Frontal cortex (tissue), 4 donors: ENCODE measurements at places on chromosomes 2 and 18. TPM values are rescaled to one million over a fixed set of nuclear protein-coding genes. Genes with fewer than 3 reads are reported as not detected.

Gene FBLN7
- total RNA-seq: 0.41 TPM

Gene MAL
- not detected for total RNA-seq

Gene LYPD6B
- total RNA-seq: 4.5 TPM

DNA sequence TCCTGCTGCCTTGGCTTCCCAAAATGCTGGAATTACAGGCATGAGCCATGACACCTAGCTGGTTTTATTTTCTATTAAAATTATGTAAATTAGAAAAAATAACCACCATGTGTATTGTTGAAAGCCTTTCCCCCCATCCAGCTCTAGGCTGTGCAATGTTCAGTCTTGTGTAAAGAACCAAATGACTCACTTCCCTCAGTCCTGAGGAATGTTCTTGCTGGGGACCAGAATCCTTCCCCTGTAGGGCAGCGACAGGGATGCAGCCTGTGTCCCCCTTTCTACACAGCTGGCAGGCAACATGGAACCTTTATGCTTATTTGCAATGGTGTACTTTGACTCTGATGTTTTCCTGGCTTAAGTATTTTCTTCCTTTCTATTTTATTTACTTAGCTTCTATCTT, 29.4 kb downstream of the AOX1 start:
- no peak for DNase-seq

DNA sequence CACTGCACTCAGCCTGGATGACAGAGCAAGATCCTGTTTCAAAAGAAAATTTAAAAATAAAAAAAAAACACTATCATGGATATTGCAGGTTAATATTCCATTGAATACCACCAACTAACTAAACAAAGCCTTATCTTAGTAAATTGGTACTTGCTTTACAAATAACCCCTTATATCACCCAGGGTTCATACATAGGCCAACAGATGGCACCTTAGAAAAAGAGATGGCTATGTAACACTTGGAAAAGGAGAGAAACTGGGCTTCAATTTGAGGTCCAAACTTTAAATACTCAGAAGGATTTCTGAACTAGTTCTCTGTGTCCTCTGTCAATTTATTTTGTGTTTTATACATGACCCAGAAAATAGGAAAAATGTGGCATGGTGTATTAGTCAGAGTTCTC, 249.6 kb upstream of the LRP1B start:
- no peak for DNase-seq

GRCh38 chr2:9235147-9236044, 28.8 kb downstream of the ASAP2 start:
- DNase-seq: no peak

- DNase-seq: peak; percentile 74
Measured at GRCh38 chr18:13375302-13376255, 157.0 kb downstream of the LDLRAD4 start.

DNA sequence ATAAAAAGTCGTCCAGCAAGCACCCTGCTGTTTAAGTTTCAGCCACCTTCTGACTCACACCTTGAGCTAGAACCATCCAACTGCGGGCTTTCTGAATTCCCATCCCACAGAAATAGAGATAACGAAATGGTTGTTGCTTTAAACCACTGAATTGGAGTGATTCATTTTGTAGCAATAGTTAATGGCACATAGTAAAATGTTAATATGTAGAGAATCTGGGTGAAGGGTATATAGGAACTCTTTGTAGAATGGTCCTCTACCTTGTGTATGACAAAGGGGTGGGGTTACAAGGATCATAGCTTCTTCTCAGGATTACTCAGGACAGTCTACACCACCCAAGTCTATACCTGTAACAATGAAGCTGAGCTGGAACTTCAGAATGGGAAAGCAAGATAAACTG, 2.4 kb upstream of the MAPRE3 start:
- DNase-seq: no peak

GRCh38 chr2:53490659-53491058, 276.9 kb upstream of the CHAC2 start:
- no peak for DNase-seq
